ENCODE measurements at places on chromosomes 7 and 10.

DNA sequence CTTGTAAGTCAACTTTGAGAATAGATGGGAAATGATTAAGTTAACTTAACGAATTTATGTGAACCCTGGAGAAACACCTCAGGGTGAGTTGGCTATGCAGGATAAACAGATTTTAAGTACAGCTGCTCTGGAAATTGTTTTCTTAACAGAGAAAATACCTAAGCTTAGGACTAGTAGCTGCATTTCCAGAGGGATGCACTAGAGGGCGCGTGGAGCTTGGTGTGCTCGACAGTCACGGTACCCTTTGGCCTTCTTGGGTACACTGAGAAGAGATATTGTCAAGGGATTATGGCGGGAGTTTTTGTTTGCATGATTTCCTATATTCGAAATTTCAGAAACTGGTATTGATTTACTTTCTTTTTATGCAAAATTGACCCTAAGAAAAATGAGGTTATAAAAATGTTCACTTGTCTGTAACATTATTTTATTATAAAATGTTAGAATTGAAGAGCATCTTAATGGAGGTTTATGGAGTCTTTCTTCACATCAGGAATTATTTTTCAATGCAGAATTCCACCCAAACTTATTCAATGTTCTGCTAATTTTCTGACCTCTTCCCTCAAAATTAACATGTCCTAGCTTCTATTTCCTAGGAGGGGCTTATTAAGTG is 58.4 kb upstream of the MYO3A start:
- DNase-seq = peak; percentile 81

GRCh38 chr10:612696-613095 is 76.8 kb downstream of the DIP2C start:
- no peak for DNase-seq

DNA sequence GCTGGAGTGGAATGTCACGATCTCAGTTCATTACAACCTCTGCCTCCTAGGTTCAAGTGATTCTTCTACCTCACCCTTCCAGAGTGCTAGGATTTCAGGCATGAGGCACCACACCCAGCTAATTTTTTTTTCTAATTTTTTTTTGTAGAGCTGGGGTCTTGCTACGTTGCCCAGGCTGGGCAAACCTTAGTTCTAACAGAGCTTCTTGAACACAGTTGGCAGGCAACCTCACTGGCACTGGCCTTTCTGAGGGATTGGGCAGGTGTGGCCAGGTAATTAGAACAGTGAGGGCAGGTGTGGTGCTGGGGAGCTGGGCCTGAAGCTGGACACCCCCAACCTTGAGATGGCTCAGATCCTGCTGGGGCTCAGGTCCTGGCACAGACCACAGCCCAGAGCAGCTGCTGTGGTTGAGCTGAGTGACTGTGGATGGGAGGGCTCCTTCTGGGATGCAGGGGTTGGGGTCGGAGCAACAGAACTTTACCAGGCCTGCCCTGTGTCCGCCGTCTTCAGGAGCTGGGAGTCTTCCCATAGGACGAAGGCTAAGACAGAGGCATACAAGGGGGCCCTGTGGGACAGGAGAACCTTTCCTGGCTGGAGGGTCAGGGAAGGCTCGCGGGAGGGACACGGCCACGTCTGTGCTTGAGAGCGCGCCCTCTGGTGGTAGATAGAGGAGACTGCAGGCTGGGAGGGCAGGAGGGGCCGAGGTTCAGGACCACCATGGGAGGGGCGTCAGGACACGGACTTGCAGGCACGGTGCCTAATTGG is 48.2 kb downstream of the COL26A1 start:
- DNase-seq = no peak

DNA sequence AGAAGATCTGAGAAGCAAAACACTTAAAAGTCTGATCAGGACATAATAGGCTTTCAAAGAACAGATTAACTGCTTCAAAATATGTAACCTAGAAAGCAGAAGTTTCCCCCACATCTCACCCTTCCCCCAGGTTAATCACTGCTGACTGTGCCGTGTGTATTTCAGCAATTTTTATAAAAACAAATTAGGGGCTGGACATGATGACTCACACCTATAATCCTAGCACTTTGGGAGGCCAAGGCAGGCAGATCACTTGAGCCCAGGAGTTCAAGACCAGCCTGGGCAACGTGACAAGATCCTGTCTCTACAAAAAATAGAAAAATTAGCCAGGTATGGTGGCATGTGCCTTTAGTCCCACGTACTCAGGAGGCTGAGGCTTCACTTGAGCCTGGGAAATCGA is 67.6 kb upstream of the GATA3 start:
- DNase-seq = no peak

DNA sequence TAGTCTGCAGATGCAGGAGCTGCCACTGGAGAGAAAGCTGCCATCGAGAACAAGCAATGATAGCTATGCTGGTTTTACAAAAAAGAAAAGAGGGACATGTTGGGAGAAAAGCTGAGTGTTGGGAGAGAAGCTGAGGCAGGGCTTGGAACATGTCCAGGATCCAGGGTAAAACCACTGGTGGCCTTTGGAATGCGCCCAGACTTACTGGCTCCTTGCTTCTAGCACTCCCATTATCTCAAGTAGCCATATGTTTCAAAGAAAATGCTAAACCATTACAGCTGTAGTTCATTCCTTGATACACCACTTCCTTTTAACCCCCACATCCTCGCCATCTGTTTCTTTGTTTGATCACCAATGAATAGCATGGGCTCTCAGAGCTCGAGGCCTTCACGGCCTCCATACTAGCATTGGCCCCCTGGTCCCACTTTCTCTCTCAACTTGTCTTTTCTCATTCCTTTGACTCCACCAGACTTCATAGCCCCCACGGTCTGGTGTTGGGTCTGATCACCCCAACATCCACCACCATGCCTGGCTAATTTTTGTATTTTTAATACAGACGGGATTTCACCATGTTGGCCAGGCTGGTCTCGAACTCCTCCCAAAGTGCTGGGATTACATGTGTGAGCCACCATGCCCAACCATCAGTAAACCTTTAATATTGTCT is 23.8 kb upstream of the PLAC9 start:
- no peak for DNase-seq

DNA sequence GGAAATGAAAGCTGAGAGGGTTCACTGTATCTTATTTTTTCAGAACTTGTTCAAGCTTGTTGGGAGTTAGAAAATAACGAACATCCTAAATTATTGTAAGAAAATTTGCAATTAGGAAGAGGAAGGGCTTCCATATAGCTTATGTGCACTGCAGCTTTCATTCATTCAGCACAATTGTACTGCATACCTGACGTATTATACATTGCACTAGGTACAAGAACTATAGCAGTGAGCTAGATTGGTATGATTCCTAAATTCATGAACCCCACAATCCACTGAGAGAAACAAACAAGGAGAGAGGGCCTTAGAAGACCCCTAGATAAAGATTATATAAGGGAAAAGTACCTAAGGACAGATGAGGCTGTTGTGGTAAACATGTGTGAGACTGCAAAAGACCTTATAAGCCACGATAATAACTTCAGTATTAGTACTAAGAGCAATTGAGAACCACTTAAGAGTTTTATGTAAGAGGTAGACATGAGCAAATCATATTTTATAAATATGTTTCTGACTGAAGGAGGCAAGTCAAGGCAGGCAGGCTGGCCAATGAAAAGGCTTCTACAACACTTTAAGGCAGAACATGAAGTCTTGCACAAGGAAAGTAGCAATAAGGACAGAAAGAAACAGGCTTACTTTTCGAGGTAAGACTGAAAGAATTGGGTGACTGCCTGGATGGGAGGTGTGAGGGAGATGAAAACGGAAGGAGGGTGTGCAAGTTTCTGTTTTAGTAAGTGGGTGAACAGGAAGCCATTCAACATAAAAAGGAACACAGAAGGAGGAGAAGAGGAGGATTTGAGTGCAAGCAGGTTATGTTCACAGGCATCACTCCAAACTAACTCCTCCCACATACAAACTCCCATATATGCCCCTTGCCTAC is 77.9 kb upstream of the LRRN3 start:
- DNase-seq = no peak

DNA sequence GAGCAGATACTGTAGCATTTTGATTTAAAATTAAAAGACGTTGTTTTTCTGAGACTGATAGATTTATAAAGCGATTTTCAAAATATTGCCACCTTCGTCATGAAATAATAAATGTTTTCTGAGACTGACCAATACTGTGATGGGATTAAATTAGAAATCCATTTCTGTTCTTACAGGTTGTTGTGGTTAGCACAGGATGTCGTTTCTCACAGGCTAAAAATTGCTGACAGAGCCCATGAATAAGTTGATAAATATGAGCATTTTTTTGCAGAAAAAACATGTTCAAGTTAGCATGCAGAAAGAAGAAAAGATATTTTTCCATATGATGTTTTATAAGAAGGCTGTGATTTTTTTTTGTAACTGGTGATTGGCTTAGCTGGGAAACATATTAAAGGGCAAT is 66.8 kb downstream of the POU6F2 start:
- DNase-seq = no peak

GRCh38 chr10:58266003-58266825 is 1.5 kb downstream of the IPMK start:
- no peak for DNase-seq

DNA sequence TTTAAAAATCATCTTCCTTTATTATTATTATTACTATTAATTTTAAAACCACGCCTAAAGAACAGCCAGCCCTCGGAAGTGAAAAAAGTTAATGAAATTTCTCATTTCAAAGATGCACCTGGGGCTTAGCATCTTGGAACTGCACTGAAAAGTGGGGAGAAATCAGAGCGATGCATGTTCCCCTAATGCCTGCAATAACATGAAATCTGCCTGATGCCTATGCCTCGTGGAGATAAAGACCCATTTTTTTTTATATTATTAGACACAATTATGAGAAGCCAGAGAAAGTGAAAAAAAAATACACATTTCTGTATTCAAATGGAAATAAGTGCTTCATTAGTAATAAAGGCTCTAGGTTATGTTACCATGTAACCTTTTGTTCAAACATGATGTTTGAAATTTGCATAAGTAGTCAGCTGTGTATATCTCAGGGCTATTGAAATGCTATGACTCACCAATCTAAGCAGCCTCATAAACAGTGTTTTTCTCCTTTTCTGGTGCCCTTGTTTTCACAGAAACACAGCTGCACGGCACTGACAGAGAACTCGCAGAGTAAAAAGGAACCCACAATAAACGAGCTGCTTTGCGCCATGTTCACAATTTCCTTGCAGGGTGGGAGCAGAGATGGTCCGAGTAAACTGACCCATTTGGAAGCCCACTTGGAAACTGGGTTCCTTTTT is 175.8 kb upstream of the PRKCQ start:
- DNase-seq = no peak

- no peak for DNase-seq
These were observed 16.8 kb upstream of the CRYGN start for GRCh38 chr7:151456782-151457181.

- no peak for DNase-seq
These were observed 491.8 kb upstream of the FOXK1 start for GRCh38 chr7:4190010-4190981.

GRCh38 chr7:114405427-114405826 is 9.2 kb upstream of the FOXP2 start:
- no peak for DNase-seq

DNA sequence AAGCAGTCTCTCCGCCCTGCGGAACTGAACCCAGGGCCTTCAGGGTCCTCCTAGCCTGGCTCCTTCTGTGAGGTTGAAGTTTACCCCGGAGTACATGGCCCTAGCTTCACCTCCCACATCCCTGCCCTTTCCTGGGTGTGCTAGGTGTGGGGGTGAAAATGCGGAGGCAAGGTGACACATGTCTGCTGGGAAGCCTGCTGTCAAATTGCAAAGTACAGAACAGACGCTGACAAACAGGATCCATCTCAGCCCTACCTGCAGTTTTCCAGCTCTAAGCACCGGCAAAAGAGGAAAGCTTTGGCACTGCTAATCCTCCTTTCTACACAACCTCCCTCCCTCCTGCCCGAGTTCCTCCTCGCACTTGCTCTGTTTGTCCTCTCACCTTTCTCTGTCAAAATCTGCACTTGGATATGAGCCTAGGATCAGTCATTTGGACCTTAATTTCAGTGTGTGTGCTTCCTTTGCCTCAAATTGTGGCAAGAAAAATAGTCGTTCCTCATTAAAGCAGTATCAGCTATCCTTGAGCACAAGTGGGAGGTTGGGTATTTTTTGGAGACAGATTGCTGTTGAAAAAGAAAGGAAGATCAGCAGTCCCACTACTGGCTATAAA is 14.4 kb upstream of the GPR15LG start:
- DNase-seq = no peak

DNA sequence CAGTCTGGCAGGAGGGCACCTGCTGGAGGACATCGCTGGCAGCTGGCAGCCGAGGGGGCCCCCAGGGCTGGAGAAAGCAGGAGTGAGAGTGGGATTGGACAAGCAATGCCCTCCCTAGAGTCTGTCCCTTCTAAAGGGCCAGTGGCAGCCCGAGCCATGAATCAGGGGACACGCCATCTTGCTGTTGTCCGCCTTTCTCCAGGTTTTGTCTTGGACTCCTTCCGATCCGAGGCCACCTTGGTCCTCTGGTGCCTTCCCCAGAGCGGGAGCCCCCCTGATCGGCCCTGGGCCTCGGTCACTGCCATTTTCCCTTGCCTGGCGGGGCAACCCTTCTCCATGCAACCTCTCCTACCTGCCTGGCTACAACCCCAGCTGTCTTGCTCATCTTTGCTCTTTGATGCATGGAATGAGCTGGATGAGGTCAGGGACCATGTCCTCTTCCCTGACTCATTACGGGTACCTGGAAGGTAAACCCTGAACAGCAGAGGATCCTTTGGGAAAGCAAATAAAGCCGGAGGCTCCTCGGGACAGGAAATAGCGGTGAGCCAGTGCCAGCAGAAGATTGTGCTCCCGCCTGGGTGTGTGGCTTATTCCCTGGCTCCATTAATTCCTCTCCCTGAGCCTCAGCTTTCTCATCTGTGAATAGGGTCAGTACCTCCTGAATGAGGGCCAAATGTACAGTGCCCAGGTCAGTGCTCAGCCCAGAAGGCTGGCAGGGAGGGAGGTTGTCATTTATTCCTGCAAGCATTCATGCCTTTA is 112.0 kb downstream of the GRK5 start:
- DNase-seq = no peak

DNA sequence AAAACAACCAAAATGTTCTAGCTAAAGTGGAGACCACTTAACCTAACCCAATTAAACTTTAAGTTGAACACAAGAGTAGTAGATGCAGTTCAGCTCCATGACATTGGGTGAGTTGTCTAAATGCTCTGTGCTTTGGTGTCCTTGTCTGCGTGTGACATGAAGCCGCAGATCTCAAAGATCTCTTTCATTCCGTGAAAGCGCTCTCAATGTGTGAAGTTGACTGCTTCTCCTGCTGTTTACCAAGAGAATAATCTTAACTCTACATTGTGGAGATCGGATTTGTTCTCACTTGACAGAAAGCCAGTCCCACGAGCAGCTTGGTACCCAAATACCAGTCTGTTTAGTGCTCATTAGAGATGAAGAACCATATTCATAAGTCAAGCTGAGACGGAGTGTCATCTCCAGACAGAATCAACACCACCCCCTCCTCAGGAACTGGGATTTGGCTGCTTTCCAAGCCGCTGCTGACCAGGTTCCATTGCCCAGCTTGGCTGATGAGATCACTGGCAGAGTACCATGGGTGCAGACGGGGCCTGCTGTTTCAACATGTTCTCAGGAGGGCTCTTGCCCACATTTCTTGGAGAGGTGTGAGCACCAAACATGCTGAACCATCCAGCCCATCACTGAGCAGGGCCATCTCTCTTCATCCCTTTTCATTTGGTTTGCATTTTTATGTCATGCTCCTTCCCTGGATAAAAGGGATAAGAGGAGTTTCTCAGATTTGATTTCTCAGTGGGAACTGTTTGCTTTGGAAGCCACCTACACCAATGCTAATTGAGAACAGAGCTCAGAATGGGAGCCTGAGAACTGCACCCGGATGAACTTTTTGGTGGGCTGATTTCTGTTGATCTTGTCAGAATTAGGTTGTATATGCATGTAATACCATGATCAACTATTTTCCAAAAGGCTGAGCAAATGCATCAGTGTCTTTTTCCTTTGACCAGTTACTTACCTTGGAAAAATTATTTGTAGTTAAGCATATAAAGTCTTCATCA is 95.8 kb upstream of the AGBL3 start:
- peak; percentile 33 for DNase-seq

All from tibial nerve (tissue), 4 donors.